Activated T-cell treated with anti-CD3 and anti-CD28 coated beads, Interleukin-2, amount 50 U/mL, for 1 hour (primary cell): ENCODE measurements at places on chromosomes 1 and 21.

GRCh38 chr1:177825276-177825901 lies 144.5 kb downstream of the SEC16B start:
- DNase-seq = no peak

DNA sequence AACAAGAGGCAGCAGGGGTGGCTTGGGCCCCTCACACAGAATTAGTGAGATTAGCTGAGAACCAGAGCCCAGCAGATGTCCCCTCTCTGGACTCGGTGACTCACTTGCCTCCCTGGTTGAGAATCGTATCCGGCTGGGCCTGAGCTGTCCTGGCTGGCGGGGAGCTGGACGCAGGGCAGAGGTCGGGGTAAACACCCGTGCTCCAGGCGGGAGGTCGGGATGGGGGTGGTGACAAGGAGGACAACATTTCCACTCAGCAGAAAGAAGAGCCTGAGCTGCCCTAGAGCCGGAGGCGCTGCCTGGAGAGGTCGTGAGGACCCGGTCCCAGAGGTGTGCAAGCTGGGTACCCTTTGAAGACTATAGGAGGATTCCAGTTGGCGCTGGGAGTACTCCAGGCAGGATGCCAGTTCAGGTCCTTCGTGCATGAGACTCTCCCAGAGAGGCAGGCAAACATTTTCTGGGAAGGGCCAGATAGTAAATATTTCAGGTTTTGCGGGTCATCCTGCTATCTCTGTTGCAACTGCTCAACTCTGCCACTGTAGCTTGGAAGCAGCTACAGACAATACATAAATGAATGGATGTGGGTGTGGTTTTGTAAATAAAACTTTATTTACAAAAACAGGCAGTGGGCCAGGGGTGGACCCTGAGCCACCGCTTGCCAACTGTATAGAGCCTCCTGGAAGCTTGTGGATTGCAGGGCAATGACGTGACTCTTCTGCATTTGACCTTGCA lies 116.8 kb upstream of the WNT4 start:
- no peak for DNase-seq

DNA sequence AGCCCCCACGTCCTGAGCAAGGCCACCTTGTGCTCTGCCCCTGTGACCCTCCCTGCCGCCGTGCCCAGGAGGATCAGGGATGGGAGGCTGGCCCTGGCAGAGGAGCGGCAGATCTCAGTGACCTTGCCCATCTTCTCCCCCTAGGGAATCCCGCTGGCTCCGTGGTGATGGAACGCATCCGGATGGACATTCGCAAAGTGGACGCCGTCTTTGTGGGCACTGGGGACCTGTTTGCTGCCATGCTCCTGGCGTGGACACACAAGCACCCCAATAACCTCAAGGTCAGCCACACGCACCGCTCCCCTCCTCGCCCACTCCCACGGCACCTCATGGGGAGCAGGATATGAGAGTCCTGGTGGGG lies 22.7 kb downstream of the CSTB start:
- no peak for DNase-seq

DNA sequence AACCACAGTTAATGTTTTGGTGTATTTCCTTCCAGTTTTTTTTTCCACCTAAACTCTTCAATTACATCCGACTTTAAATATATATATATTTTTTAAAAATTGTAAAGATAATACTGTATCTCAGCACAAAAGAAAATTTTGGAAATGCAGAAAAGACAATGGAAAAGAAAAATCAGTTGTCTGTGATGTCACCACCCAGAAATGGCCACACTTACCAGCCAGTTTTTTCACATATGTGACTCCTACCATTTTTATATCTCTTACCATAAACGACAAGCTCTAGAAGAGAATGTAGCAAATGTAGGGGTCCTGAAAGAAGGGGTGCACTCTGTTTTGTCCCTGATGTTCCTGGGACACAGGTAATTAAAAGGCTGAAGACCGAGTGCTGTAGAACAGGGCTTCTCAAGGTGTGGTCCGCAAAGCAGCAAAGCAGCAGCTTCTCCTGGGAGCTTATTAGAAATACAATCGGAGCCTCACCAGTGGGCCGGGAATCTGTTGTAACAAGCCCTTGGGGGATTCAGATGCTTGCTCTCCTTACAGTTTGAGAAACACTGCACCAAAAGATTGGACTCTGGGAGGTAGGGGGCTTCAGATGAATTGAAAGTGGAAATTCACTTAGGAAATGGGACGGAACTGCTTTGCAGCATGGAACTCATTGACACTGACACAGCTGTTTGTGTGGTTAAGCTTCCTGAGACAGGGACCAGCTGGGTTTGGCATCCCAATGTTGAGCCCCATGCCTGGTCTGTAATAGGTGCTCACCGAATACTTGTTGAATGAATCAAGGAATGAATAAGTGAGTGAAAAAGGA lies 44.1 kb downstream of the ALPL start:
- DNase-seq = no peak

- DNase-seq = no peak
Observed at GRCh38 chr1:86741947-86742572, 37.7 kb downstream of the SH3GLB1 start.

DNA sequence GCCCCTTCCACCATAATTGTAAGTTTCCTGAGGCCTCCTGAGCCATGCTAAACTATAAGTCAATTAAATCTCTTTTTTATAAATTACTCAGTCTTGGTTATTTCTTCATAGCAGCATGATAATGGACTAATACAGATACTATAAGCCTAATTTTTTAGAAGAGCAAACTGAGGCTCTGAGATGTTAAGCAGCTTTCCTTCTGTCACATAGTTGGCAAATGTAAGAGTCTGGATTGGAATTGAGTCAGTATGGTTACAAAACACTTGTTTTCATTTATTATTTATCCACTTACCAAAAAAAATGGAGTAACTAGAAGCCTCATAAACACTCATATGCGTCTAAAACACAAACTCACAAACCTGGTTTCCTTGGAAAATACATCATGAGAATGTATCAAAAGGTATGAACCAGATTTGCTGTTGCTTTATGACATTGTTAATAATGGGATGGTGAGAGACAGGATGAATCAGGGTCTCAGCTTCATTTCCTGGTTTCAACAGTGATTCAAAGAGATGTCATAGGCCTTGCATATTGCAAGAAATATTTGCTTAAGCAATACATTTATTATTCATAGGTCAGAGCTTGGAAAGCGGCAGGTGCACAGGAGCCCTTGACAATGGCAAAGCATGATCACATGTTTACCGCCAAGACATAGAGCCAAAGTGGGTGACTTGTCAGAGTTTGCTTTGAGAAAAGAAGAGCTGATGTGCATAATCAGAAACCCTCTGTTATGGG lies 221.5 kb downstream of the GRIK1 start:
- DNase-seq = no peak

DNA sequence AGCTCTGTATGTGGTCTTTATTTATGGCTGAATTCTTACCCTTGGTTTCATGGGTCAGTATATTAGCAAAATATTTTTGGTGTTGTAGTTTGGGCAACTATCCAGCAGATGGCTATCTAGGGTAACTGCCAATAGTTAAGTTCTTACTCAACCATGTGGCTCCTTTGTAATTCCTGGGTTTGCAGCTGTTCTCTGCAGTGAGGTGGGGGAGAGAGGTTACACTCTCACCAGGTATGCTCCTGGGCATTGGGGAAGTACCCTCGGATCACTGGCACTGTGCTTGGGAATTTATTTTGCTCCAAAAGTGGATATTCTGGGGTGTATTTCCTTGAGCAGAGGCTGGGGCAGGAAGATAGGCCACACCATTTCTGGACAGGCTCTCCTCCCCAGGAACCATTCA lies 436.7 kb upstream of the TMPRSS15 start:
- no peak for DNase-seq
